ENCODE measurements at places on chromosomes 11 and 22. TPM values are rescaled to one million over a fixed set of nuclear protein-coding genes. Genes with fewer than 3 reads are reported as not detected.

DNA sequence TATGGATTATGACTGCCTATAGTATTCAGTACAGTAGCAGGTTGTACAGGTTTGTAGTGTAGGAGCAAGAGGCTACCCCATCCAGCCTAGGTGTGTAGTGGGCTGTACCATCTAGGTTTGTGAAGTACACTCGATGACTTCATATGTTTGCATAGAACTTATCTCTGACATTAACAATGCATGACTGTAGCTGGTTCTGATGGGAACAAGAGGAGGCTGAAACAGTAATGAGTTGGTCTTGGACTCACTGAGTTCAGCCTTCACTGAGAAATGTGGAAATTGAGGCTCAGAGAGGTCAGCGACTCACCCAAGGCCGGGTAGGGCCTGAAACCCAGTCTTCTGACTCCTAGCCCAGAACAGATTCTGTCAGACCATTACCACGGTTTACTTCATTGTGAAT lies 13.0 kb downstream of the MYO7A start:
- DNase-seq, result no peak

CSKMT gene
- 5.0 TPM for total RNA-seq

SHANK3 gene
- 23.1 TPM for total RNA-seq

RPS3 gene
- 864 TPM for total RNA-seq

SSTR3 gene
- not detected for total RNA-seq

APOL1 gene
- total RNA-seq, result 15.2 TPM

NPTXR gene
- 23.3 TPM for total RNA-seq
